ENCODE measurements at places on chromosomes 16 and 17.

GRCh38 chr17:37796076-37796475, 51.2 kb upstream of the HNF1B start:
- no peak for DNase-seq

DNA sequence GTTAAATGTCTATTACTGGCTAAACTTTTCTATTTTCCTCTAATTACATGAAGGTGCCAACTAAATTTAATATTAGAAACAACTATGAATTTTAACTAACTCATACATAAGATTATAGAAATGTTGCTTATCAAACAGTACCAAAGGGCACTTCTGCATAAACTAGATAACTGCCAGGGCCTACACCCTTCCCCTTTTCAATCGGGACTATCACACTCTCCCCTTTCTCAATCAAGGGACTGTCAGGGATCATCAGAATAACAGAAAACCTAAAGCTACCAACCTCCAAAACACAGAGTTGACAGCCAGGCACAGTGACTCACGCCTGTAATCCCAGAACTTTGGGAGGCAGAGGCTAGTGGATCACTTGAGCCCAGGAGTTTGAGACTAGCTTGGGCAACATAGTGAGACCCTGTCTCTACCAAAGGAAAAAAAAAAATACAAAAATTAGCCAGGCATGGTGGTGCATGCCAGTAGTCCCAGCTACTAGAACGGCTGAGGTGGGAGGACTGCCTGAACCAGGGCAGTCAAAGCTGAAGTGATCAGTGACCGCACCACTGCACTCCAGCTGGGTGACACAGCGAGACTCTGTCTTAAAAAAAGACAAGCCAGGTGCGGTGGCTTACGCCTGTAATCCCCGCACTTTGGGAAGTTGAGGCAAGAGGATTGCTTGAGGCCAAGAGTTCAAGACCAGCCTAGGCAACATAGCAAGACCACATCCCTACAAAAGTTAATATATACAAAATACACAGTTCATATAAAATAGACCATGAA, 3.2 kb upstream of the PHLPP2 start:
- no peak for DNase-seq

- DNase-seq: no peak
These were observed 179.2 kb downstream of the MAP2K6 start for GRCh38 chr17:69593716-69594115.

GRCh38 chr17:37182786-37183465, 192.9 kb upstream of the C17orf78 start:
- DNase-seq: no peak

- DNase-seq: no peak
These were observed 77.3 kb upstream of the ASIC2 start for GRCh38 chr17:33370401-33370800.

- DNase-seq: no peak
These were observed 140.6 kb upstream of the NUDT7 start for GRCh38 chr16:77581706-77582105.

- DNase-seq: peak; percentile 93
These were observed 60.5 kb downstream of the CREBBP start for GRCh38 chr16:3819746-3820724.

GRCh38 chr16:9708972-9709620, 473.1 kb downstream of the GRIN2A start:
- DNase-seq: no peak

DNA sequence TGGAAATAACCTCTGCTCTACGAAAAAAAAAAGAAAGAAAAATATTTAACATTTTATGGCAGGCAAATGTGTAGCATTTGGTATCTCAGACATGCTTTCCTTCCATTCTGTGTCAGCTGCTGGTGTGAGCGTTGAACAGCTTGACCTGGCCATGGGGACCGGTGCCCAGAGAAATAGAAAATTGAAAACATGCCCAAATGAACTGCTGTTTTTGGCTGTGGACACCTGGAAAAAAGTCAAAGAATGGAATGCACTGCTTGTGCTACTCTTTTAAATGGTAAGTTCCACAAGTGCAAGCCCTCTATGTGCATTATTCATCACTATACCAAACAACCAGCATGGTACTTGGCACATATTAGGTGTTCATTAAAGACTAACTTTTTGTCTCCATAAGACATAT, 127.2 kb downstream of the CDH8 start:
- no peak for DNase-seq

- DNase-seq: no peak
These were observed 372.5 kb downstream of the SNX29 start for GRCh38 chr16:12348733-12349704.

- DNase-seq: no peak
These were observed 17.9 kb upstream of the HEXD start for GRCh38 chr17:82400206-82400605.

DNA sequence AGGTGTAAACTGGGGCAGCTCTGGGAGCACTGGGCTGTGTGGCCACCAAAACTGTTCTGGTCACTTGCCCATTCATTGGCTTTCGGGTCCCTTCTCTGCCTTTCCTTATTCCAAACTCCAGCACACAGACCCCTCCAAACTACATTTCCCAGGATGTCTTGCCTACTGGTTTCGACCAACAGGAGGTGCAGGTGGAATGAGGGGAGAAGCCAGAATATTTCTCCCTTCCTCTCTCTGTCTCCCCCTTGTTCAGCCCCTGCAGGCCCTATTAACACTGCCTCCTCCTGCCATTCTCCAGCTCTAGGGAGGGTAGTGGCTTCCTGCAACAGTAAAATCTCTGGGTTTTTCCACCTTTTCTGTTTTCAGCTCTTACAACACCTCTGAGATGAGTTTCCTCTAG, 13.2 kb upstream of the NAGPA start:
- no peak for DNase-seq

GRCh38 chr17:19978209-19978802, 678 bp upstream of the AKAP10 start:
- DNase-seq: no peak

- DNase-seq: no peak
These were observed 111.8 kb downstream of the SDK2 start for GRCh38 chr17:73532421-73532901.

- DNase-seq: no peak
These were observed 1568.6 kb upstream of the GOT2 start for GRCh38 chr16:60302676-60303075.

DNA sequence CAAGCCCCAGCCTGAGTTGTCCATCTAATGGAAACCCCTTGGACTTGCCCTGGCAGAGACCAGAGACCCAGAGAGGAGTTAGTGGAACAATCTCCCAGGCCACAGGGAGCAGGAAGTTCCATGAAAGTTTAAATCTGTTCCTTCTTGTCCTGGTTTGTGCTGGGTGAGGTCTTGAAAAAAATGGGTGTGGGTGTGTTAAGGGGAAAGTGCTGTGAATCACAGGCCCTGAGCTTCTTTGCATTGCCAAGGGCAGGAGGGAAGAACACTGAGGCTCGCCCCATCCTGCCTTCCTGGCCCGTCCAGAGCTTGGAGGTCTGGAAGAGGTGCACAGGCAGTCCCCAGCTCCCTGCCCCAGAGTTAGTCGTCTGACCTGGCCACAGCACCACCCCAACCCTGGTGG, 2.3 kb downstream of the ADORA2B start:
- no peak for DNase-seq

- DNase-seq: no peak
These were observed 77.4 kb downstream of the SKAP1 start for GRCh38 chr17:48352630-48353029.

GRCh38 chr17:76630151-76630550, 13.4 kb downstream of the ST6GALNAC1 start:
- no peak for DNase-seq

DNA sequence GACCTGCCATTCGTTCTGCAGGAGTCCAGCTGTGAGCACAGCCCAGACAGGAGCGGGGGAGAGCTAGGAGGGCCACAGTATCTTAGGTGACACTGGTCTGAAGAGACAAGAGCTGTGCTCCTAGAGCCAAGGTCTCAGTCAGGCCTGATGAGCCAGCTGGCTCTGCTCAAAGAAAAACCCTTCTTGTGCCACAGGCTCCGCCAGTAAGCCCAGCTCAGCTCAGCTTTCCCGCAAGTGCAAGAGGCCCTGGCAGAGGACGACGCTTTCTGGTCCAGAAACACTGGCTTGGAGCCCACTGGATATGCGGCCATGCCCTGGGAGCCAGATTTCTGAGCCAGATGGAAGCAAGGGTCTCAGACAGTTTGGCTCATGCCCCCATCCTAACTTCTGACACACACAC, 23.9 kb downstream of the PEMT start:
- no peak for DNase-seq

GRCh38 chr17:41037853-41038350, 3.2 kb upstream of the KRTAP1-3 start:
- DNase-seq: no peak

- DNase-seq: no peak
These were observed 268.7 kb upstream of the ASIC2 start for GRCh38 chr17:33561569-33562334.

DNA sequence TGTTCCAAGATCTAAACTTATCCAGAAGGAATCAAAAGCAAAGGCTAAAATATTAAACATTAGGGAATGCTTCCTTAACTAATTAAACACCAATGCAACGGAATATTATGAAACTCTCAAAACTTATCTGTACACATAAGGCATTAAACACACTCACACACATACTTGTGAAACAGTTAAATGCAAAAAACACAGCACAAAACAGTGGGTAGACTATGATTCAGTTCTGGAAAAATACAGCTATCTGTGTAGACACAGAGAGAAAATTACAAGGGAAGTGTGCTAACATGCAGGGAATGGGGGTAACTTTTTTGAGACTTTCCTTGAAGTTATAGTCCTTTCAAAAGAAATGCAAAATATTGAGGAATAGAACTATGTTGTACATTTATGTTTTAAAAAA, 36.7 kb upstream of the CCL1 start:
- DNase-seq: no peak

DNA sequence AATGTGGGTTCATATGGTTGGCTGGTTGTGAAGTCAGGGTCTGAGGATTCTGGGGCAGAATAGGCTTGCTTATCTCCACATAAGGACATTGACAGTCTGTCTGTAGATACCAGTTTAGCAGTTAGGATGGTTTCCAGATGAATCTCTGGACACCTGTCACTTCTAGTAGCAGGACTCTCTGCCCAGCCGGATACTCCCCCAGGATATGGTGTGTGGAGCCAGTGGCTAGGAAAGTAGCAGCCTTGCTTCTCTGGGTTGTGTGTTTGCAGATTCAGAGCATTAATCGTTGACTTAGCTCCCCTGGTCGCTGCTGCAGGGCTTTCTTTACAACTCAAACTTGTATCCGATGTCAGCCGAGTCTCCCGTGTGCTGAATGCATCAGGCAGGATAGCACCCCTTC, 45.2 kb downstream of the CLEC16A start:
- no peak for DNase-seq

DNA sequence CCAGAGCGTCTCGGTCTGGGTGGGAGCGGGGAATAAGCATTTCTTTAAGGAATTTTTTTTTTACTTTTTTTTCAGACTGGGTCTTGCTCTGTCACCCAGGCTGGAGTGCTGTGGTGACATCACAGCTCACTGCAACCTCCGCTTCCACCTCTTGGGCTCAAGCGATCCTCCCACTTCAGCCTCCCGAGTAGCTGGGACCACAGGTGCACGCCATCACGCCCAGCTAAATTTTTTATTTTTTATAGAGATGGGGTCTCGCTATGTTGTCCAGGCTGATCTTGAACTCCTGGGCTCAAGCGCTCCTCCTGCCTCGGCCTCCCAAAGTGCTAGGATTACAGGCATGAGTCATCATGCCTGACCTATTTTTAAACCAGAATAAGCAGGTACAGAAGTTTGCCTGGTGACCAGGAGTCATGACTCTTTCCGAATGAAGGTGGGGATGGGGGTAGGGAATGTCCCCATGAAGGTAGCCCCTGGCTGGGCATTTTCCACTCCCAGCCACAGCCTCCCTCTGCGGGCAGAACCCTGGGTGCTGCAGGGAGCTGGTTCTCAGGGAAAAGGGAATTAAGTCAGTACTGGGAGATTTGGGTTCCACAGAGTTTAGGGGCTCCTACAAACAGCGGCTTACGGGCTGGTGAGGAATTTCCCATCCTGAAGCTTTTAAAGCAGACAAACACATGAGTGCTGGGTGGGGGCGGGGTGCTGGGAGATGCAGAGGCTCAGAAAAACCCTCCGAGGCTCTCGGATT, 48.3 kb downstream of the TBC1D16 start:
- DNase-seq: no peak

- no peak for DNase-seq
These were observed 17.2 kb upstream of the CACNG4 start for GRCh38 chr17:66947311-66947710.

DNA sequence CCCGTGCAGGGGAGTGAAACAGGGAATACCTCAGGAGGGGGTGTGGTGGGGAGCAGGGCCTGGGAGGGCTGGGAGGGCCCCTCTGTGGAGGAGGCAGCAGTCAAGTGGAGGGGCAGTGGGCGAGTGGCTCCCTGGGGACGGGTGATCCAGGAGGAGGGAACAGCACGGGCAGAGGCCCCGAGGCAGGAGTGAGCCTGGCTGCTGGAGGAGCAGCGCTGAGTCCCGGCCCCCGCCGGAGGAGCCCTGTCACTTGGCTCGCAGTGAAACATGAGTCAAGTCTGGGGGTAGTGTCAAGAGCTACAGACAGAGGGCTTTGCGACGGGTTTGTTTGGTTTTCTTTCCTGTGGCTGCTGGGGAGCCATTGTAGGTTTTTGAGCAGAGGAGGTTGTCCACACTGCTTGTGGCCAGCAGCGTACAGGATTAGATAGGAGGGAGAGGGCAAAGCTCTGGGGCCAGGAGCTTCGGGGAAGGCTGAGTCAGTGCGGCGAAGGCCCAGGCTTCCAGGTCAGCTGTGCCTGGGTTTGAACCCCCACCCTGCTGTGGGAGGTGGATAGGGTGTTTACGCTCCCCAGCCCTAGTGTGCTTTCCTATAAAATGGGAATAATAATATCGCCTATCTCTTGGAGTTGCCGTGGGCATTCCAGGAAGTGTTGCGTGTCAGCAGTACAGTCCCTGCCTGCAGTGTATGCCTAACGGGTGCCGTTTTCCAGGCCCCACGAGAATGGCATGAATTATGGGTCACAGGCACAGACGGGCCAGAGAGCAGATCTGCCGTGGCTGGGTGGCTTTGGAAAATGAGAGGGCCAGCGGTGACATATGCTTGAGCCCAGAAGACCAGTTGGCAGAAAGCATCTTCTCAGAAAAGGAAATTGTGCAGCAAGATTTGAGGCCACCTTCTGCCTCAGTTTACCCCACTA, 115.9 kb upstream of the CIBAR2 start:
- DNase-seq: peak; percentile 49

All from HFFc6 (cell line).